Activated CD4-positive, alpha-beta T cell treated with anti-CD3 and anti-CD28 coated beads, Interleukin-2, Interleukin-4, amounts not matched to agents 100 ng/mL and 50 ng/mL, durations not matched to agents 16 hours and 8 hours (primary cell): ENCODE measurements at places on chromosomes 4 and X.

DNA sequence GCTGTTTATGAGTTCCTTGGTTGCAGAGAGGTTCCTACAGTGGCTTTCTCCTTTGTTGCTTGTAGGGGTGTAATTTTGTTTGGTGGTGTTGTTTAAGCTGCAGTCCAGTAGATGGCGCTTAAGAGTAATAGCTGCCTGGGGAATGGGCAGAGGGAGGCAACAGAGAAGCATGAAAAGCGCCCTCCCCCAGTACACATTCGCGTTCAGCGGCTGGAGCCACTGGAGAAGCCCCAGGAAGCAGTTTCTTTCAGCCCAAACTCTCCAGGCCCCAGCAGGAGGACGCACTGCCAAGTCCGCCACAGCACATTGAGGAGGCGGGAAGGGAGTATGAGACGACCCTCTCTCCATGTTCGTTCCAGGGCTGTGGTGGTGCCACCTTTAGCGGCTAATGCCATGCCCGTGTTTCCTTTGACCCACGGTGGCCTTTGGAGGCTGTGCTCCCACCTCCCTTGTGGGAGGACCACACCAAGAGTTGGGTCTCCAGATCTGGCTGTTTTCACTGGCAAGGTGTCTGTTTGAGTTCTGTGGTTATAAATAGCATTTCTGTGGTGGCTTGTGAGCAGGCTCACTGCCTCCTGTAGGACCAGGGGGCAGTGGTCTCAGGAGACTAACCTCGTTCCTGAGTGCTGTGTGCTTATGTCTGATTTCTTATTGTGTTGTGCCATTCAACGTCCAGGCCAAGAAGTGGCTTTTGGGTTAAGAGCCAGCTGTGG lies 252.3 kb downstream of the ARHGAP10 start:
- DNase-seq = peak; percentile 47

GRCh38 chrX:10759141-10759799 lies 138.9 kb upstream of the MID1 start:
- DNase-seq = no peak

GRCh38 chrX:1391707-1392375 lies at the start of gene SLC25A6:
SLC25A6 (minus strand) TSS chrX:1392113; CDS start chrX:1392009, 104 bp downstream.
- peak; percentile 99 for DNase-seq

DNA sequence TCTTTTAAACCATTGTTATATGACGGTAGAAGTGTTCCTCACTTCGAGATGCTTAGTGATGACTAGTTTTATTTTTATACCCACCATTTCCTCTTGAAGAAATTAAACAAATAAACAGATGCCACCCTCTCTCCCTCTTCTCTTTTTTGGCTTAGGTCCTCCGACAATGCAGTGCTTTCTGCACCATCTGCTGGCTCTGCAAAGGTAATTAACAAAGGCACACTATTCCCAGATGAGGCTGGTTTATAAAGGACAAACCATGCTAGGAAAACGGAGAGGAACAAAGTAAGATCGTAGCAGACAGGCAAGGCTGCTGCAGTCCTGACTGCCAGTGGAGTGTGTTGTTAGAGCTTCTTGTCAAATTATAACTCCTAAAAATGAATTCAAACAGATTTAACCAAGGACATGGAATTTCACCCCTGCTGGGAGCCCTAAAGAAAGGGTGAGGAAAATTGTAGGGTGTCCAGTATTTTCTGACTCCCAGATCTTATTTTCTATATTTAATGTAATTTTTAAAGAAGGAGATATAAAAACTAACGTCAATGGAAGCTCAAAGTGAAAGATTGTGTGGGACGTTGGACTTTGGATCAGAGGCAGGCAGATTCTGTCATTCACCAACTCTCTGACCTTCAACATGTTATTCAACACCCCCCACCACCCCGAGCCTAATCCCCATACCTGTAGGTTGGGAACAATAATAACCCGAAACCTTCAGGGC lies 142.1 kb downstream of the CPEB2 start:
- DNase-seq = no peak

DNA sequence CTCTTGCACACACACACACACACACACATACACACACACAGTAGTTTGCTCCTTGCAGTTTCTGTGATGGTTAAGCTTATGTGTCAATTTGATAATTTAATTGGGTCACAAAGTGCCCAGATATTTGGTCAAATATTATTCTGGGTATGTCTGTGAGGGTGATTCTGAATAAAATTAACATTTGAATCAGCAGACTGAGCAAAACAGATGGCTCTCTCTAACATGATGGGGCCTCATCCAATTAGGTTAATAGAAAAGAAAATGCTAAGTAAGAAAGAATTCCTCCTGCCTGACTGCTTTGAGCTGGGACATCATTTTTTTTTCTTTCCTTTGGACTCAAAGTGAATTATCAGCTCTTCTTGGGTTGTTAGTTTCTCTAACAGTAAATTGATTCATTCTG lies 191.2 kb upstream of the INTU start:
- DNase-seq = no peak

- no peak for DNase-seq
These were observed 54.2 kb downstream of the RHOXF2B start for GRCh38 chrX:120023259-120023658.

DNA sequence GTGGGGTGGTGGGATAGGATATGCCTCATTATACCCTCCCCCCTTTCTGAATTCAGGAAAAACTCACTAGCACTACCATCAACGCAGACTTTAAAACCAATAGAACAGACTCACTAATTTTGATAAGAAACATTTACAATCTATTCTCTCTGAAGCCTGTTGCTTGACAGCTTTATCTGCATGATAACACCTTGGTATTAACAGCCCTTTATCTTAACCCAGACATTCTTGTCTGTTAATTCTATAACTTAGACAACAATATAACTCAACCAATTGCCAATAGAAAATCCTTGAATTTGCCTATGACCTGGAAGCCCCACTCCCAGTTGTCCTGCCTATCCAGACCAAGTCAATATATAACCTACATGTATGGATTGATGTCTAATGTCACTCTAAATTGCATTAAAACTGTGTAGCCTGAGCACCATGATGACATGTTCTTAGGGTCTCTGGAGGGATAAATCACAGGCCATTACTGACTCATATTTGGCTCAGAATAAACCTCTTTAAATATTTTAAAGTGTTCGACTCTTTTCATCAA lies 1.5 kb upstream of the UGT2A3 start:
- no peak for DNase-seq

- no peak for DNase-seq
These were observed 4.1 kb upstream of the WFS1 start for GRCh38 chr4:6265546-6265945.

DNA sequence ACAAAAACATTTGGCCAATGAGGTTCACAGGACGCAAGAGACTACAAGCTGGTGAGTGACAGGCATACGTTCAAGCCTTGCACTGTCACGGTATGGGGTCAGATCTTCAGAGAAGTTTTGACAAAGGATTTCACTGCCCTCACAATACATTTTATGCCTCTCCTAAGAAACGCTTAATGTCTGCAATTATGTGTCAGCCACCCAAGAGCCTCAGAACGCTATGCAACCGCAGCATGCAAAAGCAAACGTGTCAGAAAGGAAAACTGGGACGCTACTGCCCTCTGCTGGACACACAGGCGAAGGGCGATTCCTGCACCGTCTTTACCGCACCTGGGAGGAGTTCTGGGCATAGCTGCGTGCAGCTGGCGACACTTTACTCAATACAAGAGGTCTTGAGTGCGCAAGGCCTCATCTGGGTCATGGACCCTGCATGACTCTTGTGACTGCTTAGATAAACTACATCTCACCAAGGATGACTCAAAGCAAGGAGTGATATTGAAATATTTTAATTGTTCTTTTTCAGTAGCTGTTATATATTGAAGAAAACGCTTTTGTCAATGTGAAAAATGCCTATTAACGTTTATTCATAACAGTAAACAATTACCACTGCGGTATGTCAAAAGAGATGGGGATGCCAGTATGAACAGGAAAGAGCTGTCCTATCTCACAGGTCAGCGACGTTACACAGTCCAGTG lies 147.6 kb upstream of the FRG1 start:
- peak; percentile 69 for DNase-seq

- no peak for DNase-seq
These were observed 72.0 kb downstream of the TMEM144 start for GRCh38 chr4:158282252-158282651.

- no peak for DNase-seq
These were observed 140.0 kb downstream of the F11 start for GRCh38 chr4:186405957-186406356.

- DNase-seq = no peak
These were observed 135.3 kb upstream of the VCX2 start for GRCh38 chrX:8306291-8306925.

DNA sequence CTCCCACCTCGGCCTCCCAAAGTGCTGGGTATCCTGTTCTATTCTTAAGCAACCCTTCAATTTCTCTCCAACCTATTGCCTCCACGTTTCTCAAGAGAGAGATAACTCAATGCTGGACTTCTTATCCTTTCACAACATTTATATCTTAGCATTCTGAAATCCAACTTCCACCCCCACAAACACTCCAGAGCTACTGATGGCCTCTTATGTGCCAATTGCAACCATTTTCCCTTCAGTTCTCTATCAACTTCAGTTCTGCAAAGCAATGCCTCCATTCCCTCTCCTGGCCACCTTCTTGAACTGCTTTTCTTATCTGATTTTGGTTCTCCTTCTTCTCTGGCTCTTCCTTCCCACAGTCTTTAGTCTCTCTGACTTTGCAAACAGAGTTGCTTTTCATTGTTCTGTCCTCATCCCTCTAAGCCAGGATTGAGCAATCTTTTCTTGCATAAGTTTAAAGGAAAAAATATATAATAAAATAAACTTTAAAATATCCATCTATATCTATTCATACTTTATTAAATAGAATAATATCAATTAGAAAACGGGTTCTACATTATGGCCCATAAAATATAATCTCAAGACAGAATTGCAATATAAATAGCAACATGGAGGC lies 3.6 kb upstream of the STBD1 start:
- no peak for DNase-seq

- DNase-seq = no peak
These were observed 532.8 kb downstream of the RPA4 start for GRCh38 chrX:97416461-97416860.

DNA sequence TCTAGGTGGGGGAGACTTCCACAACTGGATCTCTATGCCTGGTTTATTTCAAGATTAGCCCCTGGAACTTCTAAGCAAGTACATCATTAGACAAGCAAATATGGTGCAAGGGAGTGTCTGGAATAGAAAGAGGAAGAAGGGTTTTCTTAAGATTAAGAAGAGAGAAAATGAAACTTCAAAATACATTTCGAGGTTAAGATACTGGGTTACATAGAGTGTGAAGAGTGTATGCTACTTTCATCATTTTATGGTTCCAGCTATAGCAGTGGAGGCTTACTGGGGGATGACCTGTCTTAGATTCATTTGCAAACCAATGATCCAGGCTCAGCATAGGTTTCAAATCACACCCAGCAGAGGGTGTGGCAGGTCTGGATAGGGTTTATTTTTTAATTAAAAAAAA lies 144.4 kb upstream of the GATB start:
- DNase-seq = no peak

DNA sequence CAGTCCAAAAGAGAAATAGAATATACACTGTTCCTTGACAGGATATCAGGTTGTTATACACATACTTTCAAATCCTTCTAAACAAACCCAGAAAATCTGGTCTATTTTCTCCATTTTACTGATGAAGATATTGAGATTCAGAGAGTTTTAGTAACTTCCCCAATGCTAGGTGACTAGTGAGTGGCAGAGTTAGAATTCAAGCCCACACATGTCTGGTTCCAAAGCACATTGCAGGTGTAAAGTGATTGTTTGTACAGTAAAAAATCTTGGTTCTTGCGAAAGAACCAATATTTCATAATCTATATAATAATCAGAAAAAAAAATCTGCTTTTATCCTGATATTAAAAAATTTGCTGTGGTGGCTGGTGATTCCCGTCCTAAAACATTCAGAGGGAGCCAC lies 39.5 kb upstream of the EMCN start:
- no peak for DNase-seq

GRCh38 chr4:158080354-158080753 lies 92.5 kb downstream of the GASK1B start:
- DNase-seq = no peak

GRCh38 chr4:186249785-186250754 lies 15.9 kb upstream of the F11 start:
- no peak for DNase-seq

DNA sequence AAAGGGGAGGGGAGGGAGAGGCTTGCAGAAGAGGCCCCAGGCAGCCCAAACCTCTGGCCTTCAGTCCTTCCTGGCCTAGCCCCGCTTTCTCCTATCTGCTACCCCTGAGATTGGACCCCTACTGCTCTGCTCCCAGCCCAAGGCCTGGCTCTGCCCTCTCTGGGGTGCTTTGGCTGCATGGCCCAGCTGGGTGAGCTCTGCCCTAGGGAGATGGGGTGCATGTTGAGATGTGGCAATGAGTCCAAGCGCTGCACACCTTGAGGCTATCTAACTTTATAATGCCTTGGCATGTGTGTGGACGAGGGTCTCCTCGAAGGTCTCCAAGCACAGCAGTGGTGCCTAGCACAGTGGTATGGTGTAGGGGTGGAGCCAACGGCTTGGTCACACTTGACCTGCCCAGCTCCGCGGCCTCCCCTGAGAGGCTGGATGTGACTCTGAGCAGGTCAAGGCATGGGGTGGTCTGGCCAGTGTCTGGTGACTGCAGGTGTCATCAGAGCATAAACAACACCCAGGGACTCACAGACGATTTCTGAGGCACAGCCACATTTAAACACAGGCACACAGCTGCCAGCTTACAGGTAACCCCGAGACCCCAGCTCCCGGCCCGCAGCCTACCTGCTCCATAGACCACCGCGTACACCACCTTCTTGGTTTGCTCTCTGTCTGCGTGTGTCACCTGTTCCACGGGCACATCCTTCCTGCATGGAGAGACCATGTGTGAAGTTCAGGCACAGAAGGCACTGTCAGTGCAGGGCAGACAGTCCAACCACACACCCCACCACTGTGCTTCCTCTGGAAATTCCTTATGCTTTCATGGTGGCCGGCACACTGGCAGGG lies 36.3 kb downstream of the NAT8L start:
- no peak for DNase-seq

DNA sequence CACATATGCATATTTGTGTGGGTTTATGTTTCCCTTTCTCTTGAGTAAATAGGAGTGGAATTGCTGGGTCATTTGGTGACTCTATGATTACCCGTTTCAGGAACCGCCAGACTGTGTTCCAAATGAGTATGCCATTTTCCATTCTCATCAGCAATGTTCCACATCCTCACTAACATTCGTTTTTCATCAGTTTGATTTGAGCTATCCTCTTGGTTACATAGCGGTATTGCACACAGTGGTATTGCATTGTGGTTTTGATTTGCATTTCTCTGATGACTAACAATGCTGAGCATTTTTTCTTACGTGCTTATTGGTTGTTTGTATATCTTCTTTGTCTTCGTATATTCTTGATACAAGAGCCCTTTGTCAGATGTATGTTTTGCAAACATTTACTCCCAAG lies 218.0 kb upstream of the AMOT start:
- peak; percentile 40 for DNase-seq

DNA sequence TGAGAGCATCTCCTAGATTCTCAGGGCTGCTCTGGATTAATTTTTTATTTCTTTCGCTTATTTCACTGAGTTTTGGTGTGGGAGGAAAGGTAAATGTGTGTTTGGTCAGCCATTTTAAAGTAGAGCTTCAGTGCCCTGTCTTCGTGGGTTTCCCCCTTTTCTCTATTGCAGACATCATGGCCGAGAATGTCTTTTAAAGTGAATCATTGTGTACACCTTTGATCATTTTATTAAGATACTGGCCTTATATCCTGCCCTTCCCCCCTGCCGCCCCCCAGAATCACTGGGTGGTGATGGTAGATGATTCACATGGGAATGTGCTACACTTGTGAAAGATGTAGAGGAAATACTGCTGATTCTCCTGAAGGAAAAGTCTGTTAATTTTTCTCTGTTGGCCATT lies 23.8 kb downstream of the CDKL5 start:
- DNase-seq = no peak

- DNase-seq = no peak
These were observed 54.0 kb downstream of the GC start for GRCh38 chr4:71729856-71730255.
